CD8-positive, alpha-beta T cell (primary cell): ENCODE measurements at places on chromosomes 5 and 9.

DNA sequence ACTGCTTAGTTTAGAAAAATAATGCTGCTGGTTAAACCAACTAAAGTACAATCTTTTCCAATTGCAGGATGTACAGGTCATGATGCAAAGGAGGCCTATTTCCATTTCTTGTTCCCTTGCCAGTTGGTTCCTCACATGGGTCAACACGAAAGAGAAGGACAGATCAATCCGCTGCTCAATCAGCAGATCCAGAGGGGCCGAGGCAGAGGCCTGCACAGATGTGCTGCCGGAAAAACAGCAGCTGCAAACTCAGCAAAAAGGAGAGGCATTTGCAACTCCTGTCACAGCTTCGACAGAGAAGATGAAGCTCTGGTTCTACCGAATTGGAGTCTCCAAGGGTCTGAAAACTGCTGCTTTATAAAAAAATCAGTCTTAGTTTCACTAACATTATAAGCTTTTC, 69.8 kb downstream of the NIPSNAP3B start:
- DNase-seq, result no peak

DNA sequence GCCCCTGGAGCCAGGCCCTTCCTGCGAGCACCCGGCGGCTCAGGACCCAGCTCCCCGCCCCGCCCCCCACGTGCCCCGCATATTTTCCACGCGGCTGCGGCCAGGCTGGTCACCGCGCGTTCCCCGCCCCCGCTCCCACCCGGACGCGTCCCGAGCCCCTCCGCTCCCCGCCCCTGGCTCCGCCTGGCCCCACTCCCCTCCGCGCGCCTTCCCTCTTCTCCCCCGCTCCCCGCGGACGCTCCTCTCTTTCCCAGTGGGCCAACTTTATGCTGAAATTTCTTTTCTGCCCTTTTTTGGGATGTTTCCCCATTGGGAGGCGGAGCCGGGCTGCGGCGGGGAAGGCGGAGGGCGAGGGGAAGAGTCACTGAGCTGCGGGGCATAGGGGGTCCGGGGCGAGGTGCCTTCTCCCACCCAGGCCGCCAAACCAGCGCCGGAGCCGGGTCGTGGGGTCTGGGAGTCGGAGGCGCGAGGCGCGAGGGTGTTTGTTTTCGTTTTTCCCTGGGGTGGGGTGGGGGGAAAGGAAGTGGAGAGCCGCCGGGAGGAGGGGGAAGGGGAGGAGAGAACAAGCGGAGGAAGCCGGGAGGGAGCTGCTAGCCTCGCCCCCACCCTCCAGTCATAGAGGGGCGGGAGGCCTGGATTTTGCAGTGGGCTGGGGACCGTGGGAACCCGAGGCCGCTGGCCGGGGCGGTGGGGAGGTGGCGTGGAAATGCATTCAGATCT, 1.0 kb upstream of the TPM2 start:
- DNase-seq, result no peak

DNA sequence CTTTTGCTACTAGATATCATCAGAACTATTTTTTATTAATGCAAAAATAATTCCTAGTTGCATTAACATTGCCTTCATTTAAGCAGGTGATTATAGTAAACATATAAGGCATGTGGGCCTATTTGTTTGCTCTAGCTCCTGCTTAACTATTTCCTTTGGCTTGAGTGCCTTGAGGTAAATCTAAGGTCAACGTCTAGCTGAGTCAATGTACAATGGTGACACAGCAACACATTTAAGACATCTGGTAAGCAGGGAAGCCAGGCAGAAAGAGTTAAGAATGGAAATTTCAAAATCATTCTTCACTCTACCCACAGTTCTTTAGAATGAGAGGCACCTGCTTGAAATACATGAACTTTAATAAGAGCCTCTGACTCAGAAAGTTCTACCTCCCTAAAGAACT, 111.9 kb upstream of the FST start:
- no peak for DNase-seq

- DNase-seq, result peak; percentile 20
Measured at GRCh38 chr9:120713257-120714087, 798 bp downstream of the MEGF9 start.

- no peak for DNase-seq
Measured at GRCh38 chr5:61280761-61281427, 51.2 kb upstream of the ZSWIM6 start.

DNA sequence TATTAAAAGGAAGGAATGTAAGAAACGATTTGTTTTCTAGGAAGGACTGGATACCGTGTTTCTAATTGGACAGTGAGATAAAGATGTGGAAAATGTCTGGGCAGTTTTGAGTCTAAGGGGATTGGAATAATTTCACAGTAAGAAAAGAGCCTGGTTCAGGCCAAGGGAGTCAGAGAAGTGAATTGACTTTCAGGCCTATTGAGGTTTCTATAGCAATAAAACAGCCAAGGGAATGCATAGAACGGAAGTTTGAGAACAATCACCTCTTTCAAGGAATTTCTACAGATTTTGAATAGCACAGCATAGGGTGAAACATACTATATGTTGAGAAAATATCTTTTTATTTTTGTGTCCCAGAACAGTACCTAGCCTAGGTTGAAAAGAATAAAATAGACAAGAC, 271.6 kb upstream of the TRPM3 start:
- DNase-seq, result no peak

DNA sequence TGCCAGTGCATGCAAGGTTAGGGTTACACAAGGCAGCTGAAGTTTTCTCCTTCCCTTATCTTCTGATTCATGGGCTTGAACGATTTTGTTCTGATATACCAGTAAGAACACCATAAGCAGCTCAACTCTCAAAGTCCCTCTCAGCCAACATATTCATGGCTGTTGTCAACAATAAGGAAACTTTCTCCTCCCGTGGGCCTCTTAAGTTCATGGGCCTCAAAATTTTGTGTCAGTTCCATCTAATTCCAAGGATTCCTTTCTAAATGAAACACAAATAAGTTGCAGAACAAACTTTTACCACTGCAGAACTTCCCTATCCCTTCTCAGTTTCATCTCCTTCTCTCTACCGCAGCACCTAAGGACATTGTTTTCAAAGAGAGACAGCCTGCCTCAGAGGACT, 23.6 kb upstream of the CAST start:
- DNase-seq, result no peak

- DNase-seq, result no peak
Measured at GRCh38 chr5:110038297-110038997, 348.7 kb downstream of the MAN2A1 start.

- DNase-seq, result no peak
Measured at GRCh38 chr5:42579320-42579719, 156.1 kb downstream of the GHR start.

DNA sequence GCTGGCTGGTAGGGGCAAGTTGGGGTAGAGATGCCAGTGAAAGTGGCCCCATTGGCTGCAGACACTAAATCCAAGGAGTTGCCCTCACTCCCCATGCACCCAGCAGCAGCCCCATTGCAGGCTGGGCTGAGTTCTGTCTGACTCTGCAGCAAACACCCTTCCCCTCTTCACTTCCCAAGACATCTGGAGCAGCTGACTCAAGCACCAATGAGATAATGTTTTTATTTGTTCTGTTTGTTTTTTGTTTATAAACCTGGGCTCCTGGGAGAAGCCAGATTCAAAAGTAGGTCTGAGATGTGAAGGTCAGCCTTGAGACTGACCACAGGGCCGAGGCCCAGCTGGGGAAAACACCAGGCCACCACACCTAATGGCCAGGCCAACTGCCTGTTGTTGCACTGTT, 545.9 kb upstream of the KLF4 start:
- no peak for DNase-seq

DNA sequence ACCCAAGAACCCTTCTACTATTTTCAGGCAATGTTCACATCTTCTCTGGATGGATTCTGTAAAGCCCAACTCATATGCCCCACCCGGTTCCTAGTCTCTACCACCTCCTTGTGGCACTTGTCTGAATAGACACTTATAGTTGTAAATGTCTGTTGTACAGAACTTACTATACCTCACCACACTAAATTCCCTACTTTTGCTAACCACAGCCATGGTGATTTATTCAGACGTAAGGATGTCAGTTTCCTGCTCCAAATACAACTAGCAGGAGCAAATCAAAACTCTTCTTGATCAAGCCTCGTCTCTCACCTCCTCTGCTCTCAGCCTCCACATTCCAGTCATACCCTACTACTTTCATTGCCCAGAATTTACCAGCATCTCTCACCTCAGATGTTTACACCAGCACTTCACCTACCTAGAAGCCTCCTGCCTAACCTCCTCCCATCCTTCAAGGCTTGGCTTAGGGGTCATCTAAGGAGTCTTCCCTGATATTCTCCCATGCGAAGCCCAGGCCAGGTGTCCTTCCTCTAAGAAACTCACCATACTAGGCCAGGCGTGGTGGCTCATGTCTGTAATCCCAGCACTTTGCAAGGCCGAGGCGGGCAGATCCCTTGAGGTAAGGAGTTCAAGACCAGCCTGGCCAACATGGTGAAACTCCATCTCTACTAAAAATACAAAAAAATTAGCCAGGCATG, 75.5 kb downstream of the MAPKAP1 start:
- DNase-seq, result no peak

DNA sequence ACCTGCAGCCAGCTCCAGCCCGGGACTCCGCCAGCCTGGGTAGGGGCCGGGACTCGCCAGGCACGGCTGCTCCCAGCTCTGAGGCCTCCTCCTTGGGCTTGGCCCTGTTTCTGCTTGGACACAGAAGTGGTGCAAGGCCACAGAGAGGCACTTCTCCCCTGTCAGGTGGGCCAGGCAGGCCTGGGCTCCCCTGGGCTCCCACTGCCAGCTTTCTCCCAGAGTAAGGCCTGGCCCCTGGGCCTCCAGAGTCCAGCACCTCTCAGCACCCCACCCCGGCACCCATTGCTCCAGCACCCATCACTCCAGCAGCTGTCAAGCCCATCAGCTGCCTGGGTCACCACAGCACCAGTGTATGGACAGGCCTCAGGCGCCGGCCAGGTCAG, 71.1 kb upstream of the LRRTM2 start:
- no peak for DNase-seq

DNA sequence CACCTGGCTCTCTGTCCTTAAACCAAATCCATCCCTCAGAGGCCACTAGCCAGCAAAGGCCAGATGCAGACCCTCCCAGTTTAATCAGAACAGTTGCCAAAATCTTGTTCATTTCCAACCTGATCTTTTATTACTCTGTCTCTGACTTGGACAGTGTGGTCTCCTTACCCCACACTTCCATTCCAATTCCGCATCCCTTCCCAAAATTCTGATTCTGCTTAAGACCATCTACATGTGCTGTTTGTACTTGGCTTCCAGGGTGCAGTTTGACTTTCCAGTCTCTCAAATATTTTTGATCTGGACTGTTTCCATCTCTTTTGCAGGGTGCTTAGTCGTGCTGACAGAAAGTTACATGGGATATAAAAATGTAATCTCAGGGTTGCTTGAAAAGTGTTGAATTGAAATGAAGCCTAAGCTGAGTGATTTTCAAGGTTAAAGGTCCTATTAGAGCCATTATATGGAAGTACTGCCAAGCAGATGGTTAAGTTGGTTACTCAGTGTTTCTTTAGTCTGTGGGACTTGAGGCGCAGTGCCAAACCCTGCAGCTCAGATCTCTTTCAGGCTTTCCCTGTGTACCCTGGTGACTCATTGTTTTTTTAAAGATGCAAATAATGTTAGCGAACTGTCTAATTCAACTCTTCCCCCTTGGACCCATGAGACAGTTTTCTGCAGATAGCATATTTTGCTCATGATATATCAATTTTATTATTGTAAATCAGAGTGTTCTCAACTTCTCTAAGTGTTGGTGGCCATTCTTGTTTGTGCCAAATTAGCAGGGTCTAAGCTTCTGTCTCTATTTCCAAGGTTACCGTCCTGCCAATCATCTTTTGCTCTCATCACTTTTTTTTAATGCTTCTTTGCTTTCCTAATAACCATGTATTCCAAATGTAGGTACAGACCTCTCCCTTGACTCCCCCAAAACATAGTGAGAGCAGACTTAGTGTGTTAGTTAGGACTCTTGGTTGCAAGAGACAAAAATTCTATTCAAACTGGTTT, 18.2 kb upstream of the DCP2 start:
- DNase-seq, result no peak

GRCh38 chr5:109759306-109759705, 69.6 kb downstream of the MAN2A1 start:
- DNase-seq, result no peak

GRCh38 chr9:27870404-27870803, 297.1 kb upstream of the C9orf72 start:
- no peak for DNase-seq

DNA sequence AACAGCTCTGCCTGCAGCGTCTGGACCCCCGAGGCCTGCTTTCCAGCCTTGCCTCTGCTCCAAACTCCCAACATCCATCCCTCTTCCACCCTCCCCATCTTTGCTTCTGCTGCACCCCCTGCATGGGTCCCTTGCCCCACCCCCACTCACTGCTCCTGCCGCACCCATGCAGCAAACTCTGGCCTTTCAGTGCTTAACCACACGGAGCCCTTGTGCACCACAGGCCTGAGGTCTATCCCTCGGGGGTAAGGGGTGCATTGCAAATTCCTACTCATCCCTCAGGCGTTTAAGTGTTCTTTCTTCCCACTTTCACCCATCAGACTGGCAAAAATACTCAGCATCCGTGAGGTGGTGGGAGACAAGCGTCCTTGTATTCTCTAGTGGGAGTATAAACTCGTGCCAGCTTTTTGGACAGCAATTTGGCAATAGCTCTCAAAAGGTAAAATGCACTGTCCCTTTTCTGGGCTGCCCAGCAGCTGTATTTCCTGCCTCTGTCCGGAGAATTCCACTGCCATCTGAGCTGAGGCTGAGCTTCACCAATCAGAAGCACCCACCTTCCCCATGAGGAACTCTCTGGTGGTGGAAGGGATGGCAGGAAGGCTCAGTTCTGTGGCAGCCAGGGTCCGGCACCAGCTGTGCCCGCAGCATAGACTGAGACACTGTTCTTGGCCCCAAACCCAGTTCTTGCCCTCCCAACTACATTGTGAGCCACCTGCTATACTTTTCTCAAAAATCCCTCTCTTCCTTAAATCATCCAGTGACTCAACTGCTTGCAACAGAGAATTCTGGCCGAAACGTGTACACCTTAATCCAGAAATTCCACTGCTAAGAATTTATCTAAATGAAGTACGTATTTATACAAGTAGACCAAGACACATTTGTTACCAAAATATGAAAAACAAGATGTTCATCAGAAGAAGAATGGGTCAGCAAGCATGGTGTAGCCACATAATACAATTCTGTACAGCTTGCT, 15.0 kb downstream of the PSMB7 start:
- no peak for DNase-seq

GRCh38 chr5:42035526-42035925, 110.4 kb downstream of the FBXO4 start:
- no peak for DNase-seq

DNA sequence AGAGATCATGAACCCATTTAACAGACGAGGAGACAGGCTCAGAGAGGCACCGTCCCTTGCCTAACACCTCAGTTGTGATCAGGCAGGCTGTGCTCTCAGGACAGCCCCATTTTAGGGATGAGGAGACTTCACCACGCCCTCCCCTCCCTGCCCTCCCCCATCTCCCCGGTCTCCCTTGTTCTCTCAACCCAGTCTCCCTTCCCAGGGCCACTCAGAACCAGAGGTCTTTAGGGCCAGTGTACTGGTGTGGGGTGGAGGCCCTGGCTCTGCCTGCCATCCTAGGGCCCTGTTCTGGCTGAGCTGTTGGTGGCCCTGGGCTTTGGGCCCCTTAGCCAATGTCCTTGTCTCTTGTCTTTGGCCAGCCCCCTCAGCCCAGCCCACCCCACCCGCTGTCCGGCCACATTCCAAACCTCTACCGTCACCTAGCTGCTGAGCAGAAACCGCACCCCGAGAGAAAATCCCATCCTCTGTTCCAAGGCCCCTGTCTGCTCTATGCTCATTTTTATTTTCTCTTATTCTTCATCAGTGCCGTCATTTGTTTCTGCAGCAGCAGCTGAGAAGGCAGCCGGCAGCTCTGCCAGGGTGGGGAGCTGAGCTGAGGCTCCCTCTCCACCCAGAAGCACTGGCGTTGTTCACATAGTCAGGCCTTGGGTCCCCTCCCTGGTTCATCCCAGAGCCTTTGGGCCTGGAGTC, 33.9 kb downstream of the OLFML2A start:
- no peak for DNase-seq

- no peak for DNase-seq
Measured at GRCh38 chr9:115202960-115203751, 85.2 kb upstream of the TNC start.
